ENCODE measurements at places on chromosomes 7 and 10. TPM values are rescaled to one million over a fixed set of nuclear protein-coding genes. Genes with fewer than 3 reads are reported as not detected.

DNA sequence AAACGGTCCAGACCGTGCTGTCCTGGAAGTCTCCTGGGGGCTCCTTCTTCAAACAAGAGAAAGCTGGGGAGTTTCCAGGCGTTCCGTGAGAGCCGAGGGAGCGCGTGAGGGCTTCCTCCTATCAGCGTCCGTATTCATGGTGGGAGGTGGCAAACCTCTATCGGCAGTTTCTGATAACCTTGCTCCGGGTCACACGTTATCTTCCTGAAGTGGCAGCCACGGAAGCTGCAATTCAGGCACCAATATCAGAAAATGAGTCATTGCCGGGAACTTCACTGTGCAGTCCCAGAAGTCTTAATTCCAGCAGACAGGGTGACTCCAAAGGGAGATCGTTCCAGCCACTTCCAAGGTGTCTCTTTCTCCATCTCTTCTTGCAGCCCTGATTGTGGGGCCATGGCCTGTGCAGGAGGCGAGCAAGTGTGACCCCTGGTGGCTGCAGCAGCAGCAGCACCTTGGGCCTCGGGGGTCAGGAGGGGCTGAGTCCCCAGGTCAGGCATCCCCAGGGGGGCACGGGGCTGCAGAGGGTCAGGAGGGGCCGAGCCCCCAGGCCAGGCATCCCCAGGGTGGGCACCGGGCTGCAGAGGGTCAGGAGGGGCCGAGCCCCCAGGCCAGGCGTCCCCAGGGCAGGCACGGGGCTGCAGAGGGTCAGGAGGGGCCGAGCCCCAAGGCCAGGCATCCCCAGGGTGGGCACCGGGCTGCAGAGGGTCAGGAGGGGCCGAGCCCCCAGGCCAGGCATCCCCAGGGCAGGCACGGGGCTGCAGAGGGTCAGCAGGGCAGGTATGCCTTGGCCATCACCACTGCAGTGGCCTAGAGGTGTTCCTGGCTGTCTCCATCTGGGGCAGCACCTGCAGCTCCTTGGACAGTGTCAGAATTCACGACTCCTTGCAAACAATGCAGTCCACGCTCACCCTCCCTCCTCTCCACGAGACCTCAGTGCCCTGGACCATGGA, 538.7 kb downstream of the DNAJB6 start:
- no peaks in the 10 kb centered on the region for H3K27me3 ChIP-seq
- no peak overlapping the region for H3K4me3 ChIP-seq
- no peaks in the 10 kb centered on the region for H3K36me3 ChIP-seq
- DNase-seq = no peak
- no peaks in the 10 kb centered on the region for H3K4me1 ChIP-seq

The OPN1SW gene
- not detected for total RNA-seq

The IFIT2 gene
- 42.0 TPM for total RNA-seq

GRCh38 chr7:17311952-17312351, 13.5 kb downstream of the AHR start:
- no peak for DNase-seq
- H3K4me3 ChIP-seq = no peak overlapping the region
- H3K27ac ChIP-seq = no peak overlapping the region
- H3K4me1 ChIP-seq = no peaks in the 10 kb centered on the region

DNA sequence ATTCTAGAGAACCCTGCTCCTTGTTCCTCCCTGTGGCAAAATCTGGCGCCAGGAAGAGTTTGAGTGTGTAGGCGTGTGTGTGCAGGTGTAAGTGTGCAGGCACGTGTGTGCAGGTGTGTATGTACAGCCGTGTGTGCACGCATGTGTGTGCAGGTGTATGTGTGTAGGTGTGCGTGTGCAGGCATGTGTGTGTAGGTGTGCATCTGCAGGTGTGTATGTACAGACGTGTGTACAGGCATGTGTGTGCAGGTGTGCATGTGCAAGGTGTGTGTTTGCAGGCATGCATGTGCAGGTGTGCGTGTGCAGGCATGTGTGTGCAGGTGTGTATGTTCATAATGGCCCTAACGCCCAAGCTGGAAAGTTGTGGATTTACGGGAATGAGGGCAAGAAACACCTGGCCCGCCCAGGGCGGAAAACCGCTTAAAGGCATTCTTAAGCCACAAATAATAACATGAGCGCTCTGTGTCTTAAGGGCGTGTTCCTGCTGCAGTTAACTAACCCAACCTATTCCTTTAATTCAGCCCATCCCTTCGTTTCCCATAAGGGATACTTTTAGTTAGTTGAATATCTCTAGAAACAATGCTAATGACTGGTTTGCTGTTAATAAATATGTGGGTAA, 34.1 kb downstream of the KCTD7 start:
- H3K36me3 ChIP-seq = no peaks in the 10 kb centered on the region
- H3K4me3 ChIP-seq = no peak overlapping the region
- DNase-seq = no peak
- H3K27me3 ChIP-seq = no peaks in the 10 kb centered on the region
- no peaks in the 10 kb centered on the region for H3K4me1 ChIP-seq

The SPAM1 gene
- total RNA-seq = not detected

The PAPSS2 gene
- 58.5 TPM for total RNA-seq

GRCh38 chr7:94529516-94529915, 19.9 kb downstream of the CASD1 start:
- H3K27me3 ChIP-seq = no peaks in the 10 kb centered on the region
- peak; percentile 86 for DNase-seq
- no peaks in the 10 kb centered on the region for H3K36me3 ChIP-seq
- no peak overlapping the region for H3K27ac ChIP-seq
- no peak overlapping the region for H3K4me3 ChIP-seq
- H3K4me1 ChIP-seq = no peaks in the 10 kb centered on the region

DNA sequence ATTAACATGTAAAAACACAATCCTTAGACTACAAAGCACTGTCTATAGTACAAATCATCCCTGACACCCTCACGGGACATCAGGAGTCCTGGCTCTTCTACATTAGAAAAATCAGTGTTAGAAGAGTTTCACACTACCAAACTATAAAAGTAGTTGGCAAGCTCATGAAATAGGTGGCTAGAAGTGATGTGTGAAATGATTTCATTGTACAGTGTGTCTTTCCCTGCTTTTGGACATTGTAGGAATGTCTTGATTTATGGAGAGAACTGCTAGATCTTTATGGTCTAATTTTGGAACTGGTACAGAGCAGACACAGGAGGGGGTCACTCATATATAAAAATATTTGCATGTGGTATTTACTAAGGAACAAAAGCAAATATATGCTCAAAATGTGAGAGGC, 33.2 kb downstream of the SEMA3A start:
- H3K4me3 ChIP-seq = no peak overlapping the region
- no peaks in the 10 kb centered on the region for H3K36me3 ChIP-seq
- no peaks in the 10 kb centered on the region for H3K27me3 ChIP-seq
- no peak for DNase-seq

- H3K27ac ChIP-seq = no peak overlapping the region
- H3K4me1 ChIP-seq = peaks cover 38% of the 10 kb centered on the region
- no peaks in the 10 kb centered on the region for H3K27me3 ChIP-seq
- no peaks in the 10 kb centered on the region for H3K36me3 ChIP-seq
- no peak for DNase-seq
Observed at GRCh38 chr10:101011517-101012423, 12.2 kb downstream of the LZTS2 start.

DNA sequence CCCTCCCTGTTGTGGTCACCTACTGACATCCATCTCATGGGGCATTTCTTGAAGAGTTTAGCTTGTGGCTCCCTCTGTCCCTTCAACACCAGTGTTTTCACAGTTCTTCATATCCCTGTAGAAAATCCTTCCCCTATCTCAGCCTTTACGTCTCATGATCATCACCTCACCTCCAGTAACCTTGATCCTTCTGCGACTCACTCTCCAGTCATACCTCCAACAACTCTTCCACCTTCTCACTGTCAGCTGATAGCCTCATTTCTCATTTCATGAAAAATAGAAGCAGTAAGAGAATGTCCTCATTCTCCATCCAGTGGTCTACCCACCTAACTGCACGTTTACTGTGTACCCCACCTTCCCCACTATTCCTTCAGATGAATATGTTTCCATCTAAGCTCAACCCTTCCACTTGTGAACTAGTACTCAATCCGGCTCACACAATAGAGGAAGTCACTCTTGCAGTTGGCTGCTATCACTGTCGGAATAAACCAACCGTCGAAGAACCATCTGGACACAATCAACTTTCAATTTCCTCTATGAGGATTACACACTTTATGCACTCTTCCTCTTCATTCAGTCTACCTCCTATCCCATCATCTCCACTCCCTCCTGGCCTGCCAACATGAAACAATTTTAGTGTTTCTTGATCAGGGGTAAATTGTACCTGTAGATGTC, 256.0 kb downstream of the AHR start:
- no peaks in the 10 kb centered on the region for H3K36me3 ChIP-seq
- no peak overlapping the region for H3K27ac ChIP-seq
- H3K27me3 ChIP-seq = no peaks in the 10 kb centered on the region
- no peak overlapping the region for H3K4me3 ChIP-seq

- peaks cover 66% of the 10 kb centered on the region for H3K4me1 ChIP-seq
- H3K27ac ChIP-seq = peak overlapping the region; percentile 99
- H3K27me3 ChIP-seq = no peaks in the 10 kb centered on the region
Observed at GRCh38 chr7:101119876-101120275, 7.0 kb upstream of the SERPINE1 start.

GRCh38 chr10:101896225-101896877, 52.8 kb upstream of the KCNIP2 start:
- H3K36me3 ChIP-seq = no peaks in the 10 kb centered on the region
- H3K27ac ChIP-seq = no peak overlapping the region
- DNase-seq = peak; percentile 25

DNA sequence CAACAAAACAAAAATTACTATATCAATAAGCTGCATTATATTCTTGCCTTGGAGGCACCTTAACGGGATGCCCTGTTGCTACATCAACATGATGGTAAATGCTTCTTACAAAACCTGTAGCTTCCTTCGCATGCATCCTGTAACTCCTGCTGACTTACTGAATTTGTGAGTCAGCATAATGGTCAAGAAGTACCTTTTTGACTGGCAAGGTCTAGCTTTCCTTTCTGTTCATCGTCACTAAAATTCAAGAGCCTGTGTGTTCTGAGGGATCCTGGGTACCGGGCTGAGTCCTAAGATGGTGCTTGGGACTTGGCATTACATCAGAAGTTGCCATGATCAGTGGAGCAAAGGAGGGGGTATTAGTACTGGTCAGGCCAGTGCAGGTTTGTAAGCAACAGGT, 4.9 kb downstream of the PFKFB3 start:
- no peak for DNase-seq
- no peaks in the 10 kb centered on the region for H3K27me3 ChIP-seq
- H3K4me3 ChIP-seq = no peak overlapping the region

DNA sequence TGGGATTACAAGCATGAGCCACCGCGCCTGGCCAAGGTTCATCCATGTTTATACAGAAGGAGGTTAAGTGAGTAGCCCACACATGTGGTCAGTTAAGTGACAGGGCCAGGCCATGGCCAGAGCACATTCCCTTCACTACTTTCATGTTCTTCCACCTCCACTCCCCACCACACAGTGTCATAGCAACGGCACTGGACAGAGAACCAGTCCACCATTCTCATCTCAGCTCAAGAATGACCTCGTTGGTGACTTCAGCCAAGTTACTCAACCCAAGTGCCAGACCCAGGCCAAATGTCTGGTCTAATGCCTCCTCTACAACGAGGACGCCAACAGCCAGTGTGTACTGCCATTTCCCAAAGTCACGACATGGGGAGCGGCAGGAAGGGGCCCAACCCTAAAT, 62.4 kb downstream of the INHBA start:
- H3K27ac ChIP-seq = no peak overlapping the region
- H3K4me1 ChIP-seq = no peaks in the 10 kb centered on the region
- no peak for DNase-seq
- H3K36me3 ChIP-seq = no peaks in the 10 kb centered on the region

DNA sequence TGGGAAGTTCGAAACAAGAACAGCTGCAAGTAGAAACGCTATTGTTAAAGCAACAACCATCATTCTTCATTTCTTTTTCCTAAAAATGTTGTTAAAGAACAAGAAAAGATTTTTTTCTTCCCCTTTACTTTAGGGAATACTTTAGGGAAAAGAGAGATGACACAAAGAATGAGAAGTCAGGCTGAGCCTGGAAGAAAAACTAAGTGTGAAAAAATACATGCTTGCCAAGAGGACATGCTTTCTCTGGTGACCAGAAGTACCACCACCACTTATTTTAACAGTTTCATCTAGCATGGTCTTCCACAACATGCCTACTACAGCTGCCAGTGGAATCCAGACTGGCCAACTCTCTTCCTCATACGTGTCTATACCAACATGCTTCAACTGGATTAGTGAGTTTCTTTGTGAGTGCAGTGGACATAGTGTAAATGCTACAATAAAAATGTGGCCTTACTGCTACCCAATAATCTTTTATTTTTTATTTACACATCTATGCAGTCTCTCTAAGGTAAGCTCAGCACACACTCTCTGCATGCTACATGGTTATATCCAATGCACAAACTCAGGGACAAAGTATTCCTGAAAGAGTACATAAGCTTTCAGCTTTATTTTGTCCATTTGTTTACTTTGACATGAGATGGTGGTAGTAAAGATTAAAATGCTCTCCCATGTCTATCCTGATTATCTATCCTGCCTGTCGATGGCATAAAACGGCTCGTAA, 196.2 kb downstream of the TAX1BP1 start:
- no peaks in the 10 kb centered on the region for H3K4me1 ChIP-seq
- no peaks in the 10 kb centered on the region for H3K27me3 ChIP-seq

The UCMA gene
- not detected for total RNA-seq
